Urinary bladder (tissue), 4 donors: ENCODE measurements at places on chromosomes 4 and X. TPM values are rescaled to one million over a fixed set of nuclear protein-coding genes. Genes with fewer than 3 reads are reported as not detected.

GRCh38 chr4:131347816-131348215 lies 1801.3 kb upstream of the PCDH10 start:
- DNase-seq: no peak

DNA sequence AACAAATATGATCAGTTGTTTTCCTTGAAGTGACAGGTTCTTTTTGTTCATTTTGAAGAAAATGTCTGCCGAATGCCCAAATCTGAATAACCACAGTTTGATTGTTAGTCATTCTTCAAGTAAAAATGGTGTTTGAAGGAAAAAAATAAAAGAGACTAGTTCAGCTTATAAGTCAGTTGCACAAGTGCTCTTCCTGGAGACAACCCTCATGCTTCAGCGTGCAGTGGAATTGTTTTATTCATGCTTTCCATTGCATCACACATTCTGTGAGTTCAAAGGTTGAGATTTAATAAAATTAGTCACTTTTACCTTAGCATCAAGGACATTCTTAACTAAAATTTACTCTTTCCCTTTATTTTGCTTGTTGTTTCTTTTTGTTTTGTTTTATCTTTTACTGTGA lies 404.9 kb downstream of the ZNF674 start:
- no peak for DNase-seq

KLKB1 gene
- 1.5 TPM for total RNA-seq

- DNase-seq: no peak
These were observed 40.4 kb upstream of the PGK1 start for GRCh38 chrX:78063687-78064086.

DNA sequence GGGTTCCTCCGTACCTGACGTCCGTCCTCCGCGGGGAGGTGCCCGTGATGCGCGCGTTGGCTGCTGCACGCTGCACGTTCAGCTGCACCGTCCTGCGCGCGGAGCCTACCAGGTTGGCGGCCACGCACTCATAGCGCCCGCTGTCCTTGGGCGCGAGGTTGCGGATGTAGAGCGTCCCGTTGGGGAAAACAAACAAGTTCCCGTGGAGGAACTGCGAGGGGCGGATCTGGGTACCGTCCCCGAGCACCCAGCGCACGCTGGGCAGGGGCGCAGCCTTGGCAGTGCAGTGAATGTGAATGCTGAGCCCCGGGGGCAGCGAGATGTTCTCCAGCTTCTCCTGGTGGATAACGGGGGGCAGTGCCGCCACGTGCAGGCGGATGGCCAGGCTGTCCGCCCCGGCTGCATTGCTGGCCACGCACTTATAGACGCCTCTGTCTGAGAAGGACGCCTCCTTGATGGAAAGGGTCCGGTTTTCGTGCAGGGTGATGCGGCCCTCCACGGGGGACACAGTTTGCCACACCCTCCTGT lies 29.2 kb downstream of the MXRA5 start:
- no peak for DNase-seq

DNA sequence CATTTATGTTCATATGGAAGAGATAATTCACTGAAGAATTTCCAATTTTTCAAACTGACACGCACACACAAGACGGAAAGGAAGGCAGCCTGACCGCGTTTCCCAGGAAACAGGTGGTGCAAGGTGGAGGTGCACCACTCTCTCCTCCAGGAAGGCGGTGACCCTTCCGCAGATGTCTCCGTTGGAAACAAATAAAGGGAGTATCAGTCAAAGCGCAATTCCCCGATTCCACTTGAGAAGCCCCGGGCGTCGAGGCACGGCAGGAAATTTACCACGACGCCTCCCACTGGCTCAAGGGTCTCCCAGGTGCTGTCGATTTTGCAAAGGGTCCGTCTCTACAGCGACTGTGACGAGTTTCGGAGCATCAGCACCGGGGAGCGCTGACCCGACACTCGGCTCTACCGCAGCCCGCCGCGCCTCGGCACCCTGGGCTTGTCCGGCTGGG lies 770 bp upstream of the TIGD2 start:
- DNase-seq: no peak

GRCh38 chr4:103934178-103934789 lies 214.5 kb upstream of the TACR3 start:
- no peak for DNase-seq

DNA sequence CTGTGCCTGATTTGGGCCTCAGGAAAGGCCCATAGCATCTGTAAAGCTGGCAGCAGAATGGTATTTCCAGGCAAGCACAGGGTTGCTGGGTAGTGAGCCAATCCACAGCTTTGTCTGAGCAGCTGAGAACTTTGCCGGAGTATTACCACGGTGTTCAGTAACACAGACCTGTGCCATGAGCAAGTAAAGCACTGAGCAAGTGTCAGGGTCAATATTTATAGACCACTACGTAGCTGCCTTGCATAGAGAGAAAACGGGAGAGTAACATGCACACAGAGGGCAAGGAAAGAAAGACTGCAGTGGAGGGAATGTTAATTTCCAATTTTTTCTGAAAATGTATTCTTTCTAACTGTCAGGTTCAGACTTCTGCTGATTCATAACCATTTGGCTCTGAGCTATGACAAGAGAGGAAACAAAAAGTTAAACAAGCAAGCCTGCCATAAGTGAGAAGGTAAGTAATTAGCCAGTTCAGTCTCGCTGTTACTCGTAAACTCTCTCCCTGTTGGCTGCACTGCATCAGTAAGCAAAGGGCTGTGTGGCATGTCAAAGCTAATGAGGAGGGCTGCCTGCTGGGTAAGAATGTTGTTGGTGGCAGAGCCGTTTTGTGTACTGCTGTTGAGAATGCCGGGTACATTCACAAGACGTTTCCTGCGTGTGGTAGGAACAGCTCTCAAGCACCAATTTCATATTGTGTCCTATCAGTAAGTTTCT lies 238.1 kb downstream of the BMPR1B start:
- DNase-seq: no peak

BMX gene
- total RNA-seq: 4.8 TPM
